Stimulated activated CD8-positive, alpha-beta memory T cell treated with anti-CD3 and anti-CD28 coated beads, Interleukin-4, amount 100 ng/mL, for 1 hour (primary cell): ENCODE measurements at places on chromosomes 3 and 15.

GRCh38 chr15:70741107-70741531 lies 22.2 kb downstream of the UACA start:
- DNase-seq = no peak

- DNase-seq = no peak
Measured at GRCh38 chr3:181629029-181629428, 82.7 kb upstream of the SOX2 start.

DNA sequence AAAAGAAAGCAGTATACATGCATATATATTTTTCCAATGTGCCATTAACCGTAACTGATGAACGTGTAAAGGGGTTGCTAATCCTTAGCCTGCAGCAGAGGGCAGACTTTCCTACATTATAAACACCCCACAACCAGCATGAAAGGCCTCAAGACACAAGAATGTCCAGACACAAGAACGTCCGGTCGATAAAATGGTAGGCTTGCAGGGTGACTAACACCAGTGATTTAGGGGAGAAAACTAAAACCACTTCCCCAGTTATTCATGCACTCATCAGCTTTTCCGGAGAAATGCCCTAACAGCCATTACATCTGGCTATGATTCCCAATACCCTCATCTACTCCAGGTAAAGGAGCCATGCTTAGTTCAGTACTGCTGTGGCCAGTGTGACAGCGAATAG lies 57.4 kb downstream of the LRTM1 start:
- DNase-seq = no peak

GRCh38 chr3:100776746-100777145 lies 67.5 kb downstream of the TFG start:
- DNase-seq = no peak

GRCh38 chr15:96977886-96978285 lies 647.4 kb downstream of the NR2F2 start:
- no peak for DNase-seq
